ENCODE measurements at places on chromosomes 2 and 18.

- DNase-seq: no peak
Measured at GRCh38 chr2:37039580-37039979, 44.6 kb downstream of the HEATR5B start.

GRCh38 chr2:6394276-6394675, 471.4 kb downstream of the CMPK2 start:
- no peak for DNase-seq

DNA sequence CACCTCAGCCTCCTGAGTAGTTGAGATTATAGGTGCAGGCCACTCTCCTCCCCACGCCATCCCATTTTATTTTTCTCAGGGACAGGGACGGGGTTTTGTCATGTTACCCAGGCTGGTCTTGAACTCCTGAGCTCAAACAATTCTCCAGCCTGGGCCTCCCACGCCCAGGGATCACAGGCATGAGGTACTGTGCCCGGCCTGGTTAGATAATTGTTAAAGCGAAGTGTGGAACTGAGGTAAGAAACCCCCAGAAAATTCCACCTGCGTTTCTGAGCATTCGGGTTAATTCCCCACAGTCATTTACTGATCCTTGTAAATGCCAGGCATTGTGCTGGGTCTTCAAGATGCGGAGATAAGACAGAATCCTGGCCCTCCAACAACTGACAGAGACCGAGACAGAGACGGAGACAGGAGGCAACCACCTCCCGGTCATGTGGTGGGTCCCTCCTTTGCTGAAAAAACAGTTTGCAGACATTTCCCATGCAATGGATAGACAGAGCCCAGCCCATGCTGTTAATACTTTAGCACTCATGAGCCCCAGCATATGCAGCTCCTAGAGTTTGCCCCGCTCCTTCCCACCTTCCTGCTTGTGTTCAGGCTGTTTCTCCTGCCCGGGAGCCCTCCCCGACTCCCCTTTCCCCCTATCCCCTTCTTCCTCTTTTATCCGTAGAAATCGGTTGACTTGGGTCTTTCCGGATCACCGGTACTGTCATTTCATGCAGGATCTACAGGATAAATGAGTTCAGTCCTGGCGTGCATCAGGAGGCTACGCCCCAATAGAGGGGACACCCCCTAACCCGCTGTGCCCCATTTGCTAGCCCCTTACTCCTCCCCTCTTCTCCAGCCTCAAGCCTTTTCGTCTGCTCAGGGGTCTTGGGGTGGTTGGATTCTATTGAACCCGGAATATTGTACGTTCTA, 1.6 kb upstream of the RHOB start:
- no peak for DNase-seq

- DNase-seq: no peak
Measured at GRCh38 chr2:43268066-43268953, 41.9 kb upstream of the ZFP36L2 start.

DNA sequence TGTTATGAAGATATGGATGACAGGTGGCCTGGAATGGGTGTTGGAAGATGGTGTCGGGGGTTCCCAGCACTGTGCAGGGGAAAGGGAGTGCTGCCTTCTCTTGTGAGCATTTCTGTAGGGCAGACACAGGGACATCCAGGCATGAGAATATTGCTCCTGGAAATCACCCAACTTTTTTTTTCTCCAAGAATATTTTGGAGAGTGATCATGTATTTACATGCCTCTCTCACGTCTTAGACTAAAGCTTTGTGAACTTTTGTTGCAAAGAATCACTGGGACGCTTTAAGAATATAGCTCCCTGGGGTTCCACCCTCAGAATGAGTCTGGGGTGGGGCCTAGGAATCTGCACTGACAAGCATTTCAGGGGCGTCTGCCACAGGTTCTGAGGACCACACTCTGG, 68.7 kb downstream of the VWA3B start:
- DNase-seq: no peak

DNA sequence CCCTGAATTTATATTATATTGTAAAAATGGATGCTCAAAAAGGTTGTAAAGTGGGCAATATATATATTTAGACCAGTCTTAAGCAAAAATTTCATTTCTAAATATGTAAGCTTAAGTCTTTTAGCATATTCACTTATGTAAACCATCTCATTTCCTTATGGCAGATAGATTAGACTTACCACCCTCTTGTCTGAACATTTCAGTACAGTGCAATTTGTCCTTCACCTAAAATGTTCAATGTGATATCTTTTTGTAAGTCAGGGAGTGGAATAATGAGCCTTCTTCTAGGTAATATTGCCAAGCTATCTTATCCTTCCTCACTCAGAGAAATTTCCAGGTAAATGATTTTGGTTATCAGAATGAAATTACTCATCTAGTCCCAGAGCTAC, 92.3 kb downstream of the KLF7 start:
- DNase-seq: no peak

DNA sequence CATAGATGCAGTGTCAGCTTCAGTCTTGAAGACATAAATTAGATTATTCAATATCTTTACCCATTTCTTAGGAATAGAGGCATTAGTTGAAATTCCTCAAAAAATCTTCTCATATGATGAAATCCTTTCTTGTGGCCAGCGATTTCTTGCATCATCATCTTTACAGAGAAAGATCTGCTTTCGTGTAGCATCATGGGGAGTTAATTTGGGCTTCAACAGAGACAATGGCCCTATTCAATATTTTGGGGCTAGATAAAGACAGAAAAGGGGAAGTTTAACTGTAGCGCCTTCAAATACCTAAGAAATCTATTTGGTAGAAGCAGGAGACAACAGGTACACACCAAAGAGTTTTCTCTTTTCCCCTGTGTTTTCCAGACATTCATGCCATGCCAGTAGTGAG, 73.8 kb downstream of the TGFA start:
- no peak for DNase-seq

- no peak for DNase-seq
Measured at GRCh38 chr2:42085706-42086487, 38.1 kb downstream of the PKDCC start.

All from EH (cell line).